Stimulated activated CD8-positive, alpha-beta memory T cell treated with anti-CD3 and anti-CD28 coated beads, Interleukin-4, amount 100 ng/mL, for 48 hours (primary cell): ENCODE measurements at places on chromosomes 7 and 10.

- DNase-seq, result no peak
Observed at GRCh38 chr10:133381036-133381435, 2.0 kb downstream of the PAOX start.

DNA sequence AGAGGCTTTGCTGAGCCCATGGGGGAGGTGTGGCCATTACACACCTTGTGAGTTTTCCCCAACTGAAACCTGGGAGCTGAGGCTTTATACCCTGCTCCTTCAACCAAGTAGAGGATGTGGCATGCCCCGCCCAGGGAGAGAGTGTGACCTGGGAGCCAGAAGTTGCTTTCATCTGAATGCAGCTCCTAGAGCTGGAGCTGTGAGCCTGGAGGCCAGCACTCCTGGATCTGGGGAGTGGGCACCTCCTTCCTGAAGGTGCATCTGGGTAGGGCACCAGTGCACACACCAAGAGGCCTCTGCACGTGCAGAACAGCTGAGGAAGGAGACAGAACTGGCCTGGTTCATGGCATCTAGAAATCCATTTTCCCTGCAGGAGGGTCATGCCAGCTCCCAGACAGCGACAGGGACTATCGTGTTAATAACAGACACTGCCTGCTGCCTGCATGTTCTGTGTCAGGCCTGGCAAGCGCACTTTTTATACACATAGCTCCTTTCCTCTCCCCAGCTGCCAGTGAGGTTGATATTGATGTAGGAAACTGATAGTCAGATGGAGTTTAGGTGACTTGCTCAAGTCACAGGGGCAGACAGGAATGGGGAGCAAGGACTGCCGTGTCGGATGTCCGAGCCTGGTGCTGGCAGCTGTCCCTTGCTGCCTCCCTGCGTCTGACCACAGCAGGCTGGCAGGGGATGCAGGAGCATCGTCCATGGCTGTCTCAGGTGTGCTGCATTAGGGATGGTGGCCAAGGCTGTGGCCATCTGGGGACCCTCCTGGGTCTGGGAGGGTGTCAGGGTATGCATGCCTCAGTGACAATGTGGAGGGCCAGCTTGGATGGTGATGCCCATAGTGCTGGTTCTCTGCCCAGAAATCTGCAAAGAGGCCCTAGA lies 189.9 kb upstream of the CXCL12 start:
- DNase-seq, result no peak

DNA sequence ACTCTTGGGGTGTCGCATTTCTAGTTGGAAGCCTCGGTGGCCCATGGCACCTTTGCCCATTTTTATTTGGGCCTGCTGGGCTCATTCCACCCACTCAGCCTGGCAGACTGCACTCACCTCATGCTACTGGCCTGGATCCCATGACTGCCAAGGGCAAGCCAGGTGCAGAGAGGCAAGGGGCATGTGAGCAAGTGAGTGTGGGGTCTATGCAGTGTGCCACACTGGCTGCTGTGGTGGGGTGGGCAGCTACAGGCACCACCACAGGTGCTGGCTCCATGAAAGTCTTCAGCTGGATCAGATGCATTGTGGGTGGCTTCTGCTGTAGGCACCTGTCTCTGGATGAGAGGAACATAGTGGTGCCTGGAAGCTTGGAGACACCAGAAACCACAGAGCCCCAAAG lies 220.8 kb downstream of the POLR1F start:
- no peak for DNase-seq

- peak; percentile 54 for DNase-seq
Observed at GRCh38 chr7:139231513-139232376, 708 bp downstream of the UBN2 start.

GRCh38 chr7:83643739-83644138 lies 5.2 kb downstream of the SEMA3E start:
- DNase-seq, result no peak

GRCh38 chr10:131081376-131081775 lies 230.1 kb downstream of the TCERG1L start:
- DNase-seq, result no peak

- DNase-seq, result no peak
Observed at GRCh38 chr7:114095885-114096284, 177.1 kb upstream of the PPP1R3A start.

DNA sequence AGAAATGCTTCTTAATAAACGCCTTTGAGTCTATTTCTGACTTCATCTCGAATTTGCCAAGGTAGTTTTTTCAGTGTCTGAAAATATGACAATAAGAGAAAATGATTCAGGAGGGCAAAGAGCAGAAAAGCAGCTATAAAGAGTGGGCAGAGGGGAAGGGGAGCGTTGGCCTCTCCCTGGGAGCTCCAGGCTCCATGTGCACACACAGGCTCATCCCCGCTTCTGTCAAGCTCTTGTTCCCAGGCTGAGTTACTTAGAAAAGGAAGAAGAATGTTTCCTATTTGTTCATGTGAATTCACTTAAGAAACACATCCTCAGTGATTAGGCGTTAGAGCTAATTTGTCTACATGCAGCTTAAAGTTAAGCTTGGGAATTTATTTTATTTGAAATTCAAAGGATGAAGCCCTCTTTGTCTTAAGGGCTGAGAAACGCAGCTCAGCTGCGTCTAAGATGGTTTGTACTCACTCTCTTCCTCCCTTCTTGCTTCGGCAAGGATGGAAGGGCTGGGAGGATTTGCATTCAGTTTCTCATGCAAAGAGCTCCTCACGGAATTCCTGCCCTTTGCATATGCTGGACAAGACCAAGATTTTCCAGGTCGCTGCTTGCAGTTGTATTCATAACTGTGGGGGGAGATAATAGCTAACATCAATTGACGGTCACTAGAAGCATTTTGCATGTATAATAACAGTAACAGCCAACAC lies 29.0 kb upstream of the ATXN7L1 start:
- DNase-seq, result no peak

- DNase-seq, result no peak
Observed at GRCh38 chr7:34070511-34071323, 165.4 kb downstream of the BMPER start.

- DNase-seq, result no peak
Observed at GRCh38 chr7:92325858-92326257, 80.1 kb downstream of the ANKIB1 start.

DNA sequence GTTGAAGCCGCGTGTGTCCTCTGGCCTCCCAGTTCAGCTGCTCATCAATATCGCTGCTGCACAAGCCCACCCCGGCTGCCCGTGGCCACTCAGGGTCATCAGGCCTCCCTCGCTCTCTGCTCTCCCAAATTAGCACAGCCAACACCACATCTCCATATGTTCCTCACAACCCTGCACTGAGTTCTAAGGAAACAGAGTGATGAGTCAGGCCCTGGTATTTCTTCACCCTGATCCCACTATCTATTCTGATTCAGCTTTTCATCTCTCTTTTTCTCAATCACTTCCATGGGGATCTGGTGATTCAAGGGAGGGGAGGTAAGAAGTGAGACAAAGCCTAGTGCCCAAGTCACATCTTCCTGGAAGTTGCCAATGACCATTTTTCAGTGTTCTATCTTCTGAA lies 23.8 kb downstream of the CYTH3 start:
- no peak for DNase-seq

DNA sequence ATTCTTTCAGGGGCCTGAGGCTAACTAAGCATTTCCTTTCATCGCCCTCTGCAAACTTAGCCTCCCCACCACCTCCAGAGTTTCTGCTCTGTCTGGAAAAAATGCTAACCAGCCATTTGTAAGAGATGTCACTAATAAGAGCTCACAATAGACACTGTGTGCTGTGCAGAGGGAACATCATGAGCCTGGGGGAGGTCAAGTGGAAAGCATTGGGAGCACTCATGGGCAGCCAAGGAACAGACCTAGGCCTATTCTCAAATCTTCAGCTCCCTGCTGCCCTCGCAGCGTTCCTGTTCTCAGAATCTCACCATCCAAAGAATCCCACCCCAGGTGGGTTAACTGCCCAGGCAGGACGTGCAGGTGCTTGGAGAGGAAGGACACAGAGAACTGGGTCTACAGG lies 27.1 kb upstream of the GPAM start:
- no peak for DNase-seq

- DNase-seq, result no peak
Observed at GRCh38 chr10:50605269-50605950, 18.3 kb downstream of the SGMS1 start.

- no peak for DNase-seq
Observed at GRCh38 chr7:71652510-71652909, 520.6 kb downstream of the GALNT17 start.
